ENCODE measurements at places on chromosomes 7 and 10. TPM values are rescaled to one million over a fixed set of nuclear protein-coding genes. Genes with fewer than 3 reads are reported as not detected.

SPDYE5 gene
- polyA plus RNA-seq = 2.2 TPM

DNAH11 gene
- polyA plus RNA-seq = 0.83 TPM

SEC61G gene
- 155 TPM for polyA plus RNA-seq

TEX36 gene
- 0.50 TPM for polyA plus RNA-seq

Measured in muscle of leg (tissue), 16 donors.